ENCODE measurements at places on chromosomes 1 and 21.

DNA sequence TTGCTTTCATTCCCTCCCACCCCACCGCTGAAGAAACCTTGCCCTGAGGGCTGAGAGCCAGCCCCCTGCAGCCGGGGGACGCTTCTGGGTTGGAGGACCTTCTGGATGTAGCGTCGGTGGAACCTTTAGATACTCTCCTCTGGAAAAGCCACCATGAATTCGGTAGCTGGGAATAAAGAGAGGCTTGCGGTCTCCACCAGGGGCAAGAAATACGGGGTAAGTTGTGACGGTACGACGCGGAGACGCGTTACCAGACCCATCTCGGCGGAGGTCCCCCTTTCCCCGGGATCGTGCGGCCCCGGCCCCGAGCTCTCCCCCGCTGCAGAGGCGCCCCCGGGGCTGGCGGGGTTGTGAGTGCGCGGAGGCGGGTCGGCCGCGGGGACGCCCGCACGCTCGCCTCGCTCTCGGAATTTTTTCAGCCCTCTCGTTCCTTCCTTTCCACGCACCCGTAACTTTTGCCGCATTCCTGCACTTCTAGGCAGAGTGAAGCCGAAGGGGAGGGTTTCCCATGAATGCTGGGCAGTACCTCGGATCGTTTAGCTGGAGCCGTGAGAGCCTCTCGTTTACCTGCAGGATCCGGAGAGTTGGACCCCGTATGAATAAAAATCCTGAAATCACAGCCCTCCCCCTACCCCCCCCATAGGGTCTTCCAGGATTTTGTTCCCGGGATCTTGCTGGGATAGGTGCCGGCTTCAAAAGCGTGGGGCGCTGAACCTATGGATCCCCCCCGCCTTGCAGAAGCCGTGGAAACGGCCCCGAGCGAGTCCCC lies 671 bp downstream of the KIF26B start:
- DNase-seq: peak; percentile 16

GRCh38 chr1:93346421-93346993 lies 800 bp downstream of the DR1 start:
- peak; percentile 67 for DNase-seq

- DNase-seq: no peak
Observed at GRCh38 chr21:14890141-14890540, 174.7 kb downstream of the NRIP1 start.

- no peak for DNase-seq
Observed at GRCh38 chr1:112272101-112272772, 123.8 kb upstream of the CTTNBP2NL start.

- DNase-seq: peak; percentile 38
Observed at GRCh38 chr1:100719490-100719889, at the start of gene VCAM1. Gene VCAM1, plus strand, starts transcription at chr1:100719742. Its CDS starts 119 bp downstream, at chr1:100719861.

DNA sequence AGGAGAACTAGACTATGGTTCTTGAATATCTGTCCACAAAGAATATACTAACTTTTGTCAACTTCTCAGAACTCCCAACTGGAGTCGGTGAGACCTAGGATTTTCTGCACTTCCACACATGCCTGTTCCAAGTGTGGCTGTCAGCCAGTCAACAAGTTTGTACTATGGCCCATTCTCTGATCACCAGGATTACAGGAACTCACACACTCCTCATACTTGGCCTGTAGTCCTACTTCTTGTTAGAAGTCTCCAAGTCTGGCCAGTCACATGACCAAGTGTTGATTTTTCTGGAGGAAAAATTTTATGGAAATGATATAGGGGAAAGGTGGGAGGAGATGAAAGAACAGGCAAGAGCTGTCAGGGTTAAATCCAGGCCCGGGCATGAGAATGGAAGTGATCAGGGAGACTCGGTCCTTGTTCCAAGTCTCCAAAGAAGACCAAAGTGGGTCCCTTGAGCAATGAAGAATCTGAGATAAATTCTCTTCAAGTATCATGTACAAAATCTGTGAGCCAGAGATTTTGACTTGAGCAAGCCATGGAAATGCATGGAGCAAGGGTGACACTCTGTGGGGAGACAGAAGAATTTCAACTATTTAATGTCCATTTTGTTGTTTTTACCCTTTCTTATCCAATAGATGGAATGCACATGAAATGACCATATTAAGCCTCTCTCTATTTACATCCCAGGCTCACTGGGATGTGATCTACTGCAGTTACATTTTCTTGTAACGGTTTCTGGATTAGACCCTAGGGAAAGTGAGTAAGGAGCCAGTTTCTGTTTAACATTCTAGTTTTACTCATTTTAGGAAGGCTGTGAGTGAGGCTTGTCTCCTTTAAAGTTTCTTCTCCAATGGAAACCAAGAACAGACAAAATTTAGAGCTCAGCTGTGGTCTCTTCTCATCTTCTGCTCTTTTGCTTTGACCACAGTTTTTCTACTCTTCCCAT lies 320.9 kb downstream of the ASTN1 start:
- no peak for DNase-seq

- DNase-seq: no peak
Observed at GRCh38 chr1:61782771-61783170, 40.5 kb downstream of the PATJ start.

DNA sequence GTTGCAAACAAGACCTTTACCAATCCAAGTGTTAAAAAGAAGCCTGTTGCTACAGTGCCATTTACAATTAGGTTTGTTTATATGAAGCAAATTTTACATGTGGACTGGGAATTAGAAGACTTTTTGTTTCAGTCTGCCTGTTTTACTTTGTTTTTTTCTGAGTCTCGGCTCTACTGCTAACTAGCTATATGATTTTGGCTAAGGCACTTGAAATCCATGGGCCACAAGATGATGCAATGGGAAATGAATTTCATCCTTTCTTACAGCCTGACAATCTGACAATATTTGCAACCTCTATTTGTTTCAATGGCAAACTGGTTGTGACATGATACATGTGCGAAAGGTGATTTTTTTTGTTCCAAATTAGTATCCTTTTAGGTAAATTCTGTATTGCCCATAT lies 3.7 kb upstream of the PEX11B start:
- DNase-seq: no peak

- no peak for DNase-seq
Observed at GRCh38 chr1:100810360-100810759, 84.3 kb downstream of the EXTL2 start.

DNA sequence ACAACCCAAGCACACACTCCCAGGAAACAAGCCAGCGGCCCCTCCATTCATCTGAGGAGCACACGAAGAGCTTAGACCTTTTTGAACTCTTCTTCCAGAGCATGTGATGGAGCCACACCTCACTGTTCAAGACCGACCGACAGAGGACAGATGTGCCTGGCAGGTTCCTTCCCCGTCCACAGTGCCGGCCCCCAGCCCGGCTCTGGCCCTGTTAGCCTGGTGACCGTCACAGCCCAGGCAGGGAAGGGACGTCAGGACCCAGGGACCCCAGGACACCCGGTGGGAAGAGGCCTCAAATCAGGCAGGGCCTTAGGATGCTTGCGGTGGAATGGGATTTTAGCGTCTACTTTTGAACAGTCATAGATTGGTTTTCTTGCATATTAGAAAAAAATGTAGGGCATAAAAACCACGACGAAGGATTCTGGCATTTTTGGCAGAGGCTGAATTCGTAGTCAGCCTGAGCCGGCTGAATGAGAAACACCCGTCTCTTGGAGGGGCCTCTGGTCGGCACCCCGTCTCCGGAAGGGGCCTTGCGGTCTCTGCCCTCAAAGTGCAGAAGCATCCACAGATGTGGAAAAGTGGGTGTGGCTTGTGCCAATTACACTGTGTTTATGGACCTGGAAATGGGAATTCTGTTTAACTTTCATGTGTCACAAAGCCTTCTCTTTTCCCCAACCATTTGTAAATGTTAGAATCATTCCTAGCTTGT lies 79.3 kb downstream of the SIK1 start:
- DNase-seq: no peak

- no peak for DNase-seq
Observed at GRCh38 chr1:6445062-6445763, 20.6 kb downstream of the ESPN start.

DNA sequence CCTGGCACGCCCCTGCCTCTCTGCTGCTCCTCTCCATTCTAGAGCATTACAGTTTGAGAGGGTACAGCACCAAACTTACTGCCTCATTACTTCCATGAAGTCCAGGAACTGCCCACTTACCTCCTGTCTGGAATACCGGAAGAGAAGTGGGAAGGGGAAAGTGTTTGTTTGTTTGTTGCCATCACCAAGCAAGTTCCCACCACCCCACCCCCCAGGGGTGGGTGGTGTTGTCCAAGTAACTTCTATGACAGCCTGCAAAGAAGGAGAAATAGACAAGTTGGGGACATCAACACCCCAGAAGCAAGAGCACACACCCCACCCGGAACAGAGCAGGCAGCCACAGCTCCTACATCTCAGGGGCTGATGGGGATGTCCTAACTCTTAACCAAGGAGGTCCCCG lies 18.0 kb downstream of the OPTC start:
- DNase-seq: no peak

GRCh38 chr1:49397086-49397485 lies 620.4 kb upstream of the BEND5 start:
- no peak for DNase-seq

- DNase-seq: no peak
Observed at GRCh38 chr1:150995460-150995859, 11.2 kb downstream of the MINDY1 start.

DNA sequence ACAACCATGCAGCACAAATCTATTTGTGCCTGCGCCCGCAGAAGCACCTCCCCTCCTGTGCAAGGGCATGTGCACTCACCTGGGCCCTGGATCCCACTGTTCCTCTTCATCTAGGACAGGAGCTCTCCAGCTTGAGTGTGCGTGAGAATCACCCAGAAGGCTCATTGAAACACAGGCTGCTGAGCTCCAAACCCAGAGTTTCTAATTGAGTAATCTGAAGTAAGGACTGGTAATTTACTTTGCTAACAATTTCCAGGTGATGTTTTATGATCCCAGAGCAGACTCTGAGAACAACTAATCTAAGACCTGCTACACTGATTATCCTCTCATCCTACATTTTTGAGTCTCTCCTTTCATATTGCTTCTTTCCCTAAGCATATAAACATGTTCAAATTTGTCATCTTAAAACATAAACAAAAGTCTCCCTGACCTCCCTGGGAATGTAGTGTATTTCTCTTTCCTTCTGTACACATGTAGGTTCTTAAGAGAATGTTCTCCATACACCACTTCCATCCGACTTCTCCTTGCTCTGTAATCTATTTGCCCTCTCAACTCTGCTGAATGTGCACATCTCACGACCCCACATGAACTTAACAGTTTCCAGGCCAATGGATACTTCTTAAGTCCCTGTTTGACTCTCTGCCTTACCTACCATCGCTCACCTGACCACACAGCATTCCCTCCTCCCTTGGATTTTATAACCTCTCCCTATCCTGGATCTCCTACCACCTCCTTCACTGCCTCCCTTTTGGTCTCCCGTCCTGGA lies 522.5 kb downstream of the SMYD3 start:
- no peak for DNase-seq

DNA sequence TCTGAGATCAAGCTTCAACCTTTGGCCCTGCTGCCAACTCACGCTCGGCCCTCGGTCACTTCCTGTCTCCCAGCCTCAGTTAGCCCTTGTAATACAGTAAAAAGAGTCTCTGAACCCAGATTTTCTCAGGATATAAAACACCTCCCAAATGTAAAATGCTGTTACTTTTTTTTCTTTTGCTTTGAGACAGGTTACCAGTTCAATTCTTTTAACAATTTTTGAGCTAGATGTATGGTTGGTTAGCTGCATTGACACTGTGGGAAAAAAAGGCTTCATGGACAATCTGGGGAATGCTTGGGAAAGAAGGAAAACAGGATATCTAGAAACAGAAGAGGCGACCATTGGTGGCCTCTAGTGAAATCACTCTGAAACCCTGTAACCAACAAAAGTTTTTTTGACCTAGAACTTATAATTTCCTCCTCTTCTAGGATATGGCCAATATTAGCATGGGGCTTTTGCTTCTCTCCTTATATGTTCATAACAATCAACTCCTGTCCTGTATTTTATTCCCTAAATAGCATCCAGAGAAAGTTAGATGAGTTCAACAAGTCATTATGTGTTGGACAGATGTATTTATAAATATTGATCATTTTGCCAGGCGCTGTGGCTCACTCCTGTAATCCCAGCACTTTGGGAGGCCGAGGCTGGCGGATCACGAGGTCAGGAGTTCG lies 1.3 kb downstream of the CMPK1 start:
- DNase-seq: no peak

DNA sequence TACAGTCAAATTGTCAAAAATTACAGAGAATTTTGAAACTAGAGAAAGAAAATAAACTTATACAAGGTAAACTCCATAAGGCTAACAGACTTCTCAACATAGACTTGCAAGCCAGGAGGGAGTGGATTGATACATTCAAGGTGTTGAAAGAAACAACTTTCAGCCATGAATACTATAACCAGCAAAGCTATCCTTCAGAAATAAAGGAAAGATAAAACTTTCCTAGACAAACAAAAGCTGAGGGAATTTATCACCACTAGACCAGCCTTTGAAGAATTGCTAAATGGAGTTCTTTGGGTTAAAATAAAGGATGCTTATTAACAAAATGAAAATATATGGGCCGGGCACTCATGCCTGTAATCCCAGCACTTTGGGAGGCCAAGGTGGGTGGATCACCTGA lies 52.7 kb downstream of the C1orf185 start:
- DNase-seq: no peak

DNA sequence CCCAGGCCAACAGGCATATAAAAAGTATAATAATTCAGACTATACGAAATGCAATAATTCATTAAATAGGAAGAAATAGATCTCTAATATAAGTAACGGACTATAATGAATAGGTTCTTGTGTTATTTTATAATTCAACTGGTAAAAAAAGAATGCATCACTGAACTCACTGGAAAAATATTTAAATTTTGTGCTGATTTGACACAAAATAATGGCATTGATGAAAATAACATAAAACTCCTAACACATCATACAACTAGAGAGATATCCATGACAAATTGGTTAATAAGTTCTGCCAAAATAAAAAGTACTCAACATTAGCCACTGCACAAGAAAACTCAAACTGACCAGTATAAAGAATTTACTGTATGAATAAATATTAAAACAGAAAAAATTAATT lies 57.1 kb upstream of the RAB4A start:
- DNase-seq: no peak

DNA sequence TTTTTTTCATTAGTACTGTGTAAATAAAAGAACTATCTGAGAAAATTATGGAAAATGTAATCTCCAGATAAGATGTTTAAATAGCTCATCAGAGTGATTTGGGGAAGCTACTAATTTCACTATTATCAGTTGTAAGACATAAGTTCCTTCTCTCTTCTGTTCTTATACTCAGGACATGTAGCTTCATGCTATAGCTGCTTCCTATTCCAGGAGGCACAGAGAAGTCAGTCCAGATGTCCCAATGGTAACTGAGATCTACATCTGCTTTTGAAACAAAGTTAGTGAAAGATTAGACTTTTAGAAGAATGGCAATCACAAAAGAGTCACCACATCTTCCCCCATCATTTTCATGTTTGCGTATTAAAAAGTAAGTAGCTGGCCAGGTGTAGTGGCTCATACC lies 5.6 kb downstream of the MAP3K21 start:
- no peak for DNase-seq
